GM12892 (cell line): ENCODE measurements at places on chromosomes 4 and X.

GRCh38 chrX:40651620-40652223 lies 4.4 kb upstream of the CXorf38 start:
- no peak for DNase-seq

DNA sequence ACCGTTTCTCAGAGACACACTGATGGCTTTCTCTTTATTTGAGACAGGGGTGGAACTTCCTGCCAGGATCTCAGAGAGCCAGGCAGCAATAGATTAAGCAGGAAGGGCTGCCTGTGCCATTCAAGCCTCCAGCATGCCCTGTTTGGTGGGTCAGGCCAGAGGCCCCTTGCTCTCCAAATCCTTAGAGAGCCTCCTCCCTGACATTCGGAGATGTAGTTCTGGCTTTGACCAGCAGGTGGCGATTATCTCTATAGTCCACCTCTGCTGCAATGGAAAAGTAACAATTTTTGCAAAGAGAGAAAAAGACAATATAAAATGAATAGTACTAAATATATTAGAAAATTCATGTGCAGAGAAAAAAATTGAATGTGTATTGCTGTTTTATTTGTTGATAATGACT lies 93.9 kb downstream of the NXF2B start:
- no peak for DNase-seq

- no peak for DNase-seq
These were observed 12.6 kb downstream of the EFNB1 start for GRCh38 chrX:68841251-68842049.

GRCh38 chrX:107442914-107443527 lies 6.4 kb upstream of the FRMPD3 start:
- DNase-seq = no peak

DNA sequence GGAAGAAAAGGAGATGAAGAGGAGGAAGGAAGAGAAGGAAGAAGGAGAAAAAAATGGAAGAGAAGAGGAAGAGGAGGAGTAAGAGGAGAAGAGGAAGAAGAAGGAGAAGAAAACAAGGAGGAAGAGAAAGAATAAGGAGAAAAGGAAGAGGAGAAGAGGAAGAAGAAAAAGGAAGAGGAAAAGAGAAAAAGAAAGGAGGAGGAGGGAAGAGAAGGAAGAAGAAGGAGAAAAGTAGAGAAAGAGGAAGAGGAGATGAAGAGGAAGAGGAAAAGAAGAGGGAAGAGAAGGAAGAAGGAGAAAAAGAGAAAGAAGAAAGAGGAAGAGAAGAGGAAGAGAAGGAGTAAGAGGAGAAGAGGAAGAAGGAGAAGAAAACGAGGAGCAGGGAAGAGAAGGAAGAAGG lies 11.8 kb upstream of the LEF1 start:
- DNase-seq = no peak

DNA sequence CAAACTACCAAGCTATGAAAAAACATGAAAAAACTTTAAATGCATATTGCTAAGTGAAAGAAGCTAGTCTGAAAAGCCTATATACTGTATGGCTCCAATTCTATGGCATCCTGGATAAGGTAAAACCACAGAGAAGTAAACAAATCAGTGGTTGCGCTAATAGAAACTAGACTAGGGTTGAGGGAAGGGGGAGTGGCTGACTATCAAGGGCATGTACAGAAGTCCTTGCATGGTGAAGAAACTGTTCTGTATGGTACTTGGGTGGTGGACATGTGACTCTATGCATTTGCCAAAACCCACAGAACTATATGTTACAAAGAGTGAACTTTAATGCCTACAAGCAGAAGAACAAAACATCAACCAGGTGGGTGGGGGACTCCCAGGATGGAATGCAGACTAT lies 96.8 kb downstream of the MTMR1 start:
- no peak for DNase-seq

GRCh38 chr4:110417136-110417535 lies 58.8 kb upstream of the ENPEP start:
- DNase-seq = no peak

DNA sequence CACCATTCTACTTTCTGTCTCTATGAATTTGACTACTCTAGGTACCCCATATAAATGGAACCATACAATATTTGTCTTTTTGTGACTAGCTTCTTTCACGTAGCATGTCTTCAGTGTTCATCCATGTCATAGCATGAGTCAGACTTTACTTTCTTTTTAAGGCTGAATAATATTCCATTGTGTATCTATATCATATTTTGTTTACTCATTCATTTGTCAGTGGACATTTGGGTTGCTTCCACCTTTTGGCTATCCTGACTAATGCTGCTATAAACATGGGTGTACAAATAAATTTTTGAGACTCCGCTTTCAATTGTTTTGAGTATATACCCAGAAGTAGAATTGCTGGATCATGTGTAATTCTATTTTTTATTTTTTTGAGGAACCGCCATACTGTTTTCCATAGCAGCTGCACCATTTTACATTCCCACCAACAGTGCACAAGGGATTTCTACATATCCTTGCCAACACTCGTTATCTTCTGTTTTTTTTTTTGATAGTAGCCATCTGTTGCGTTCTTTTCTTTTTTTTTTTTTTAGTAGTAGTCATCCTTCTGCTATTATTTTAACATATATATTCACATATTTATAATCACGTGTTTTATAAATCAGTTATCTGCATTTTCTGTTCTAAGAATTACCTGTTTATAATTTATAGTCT lies 158.0 kb upstream of the MED14 start:
- DNase-seq = no peak

- no peak for DNase-seq
These were observed 135.2 kb upstream of the RASGEF1B start for GRCh38 chr4:81606801-81607501.

- DNase-seq = no peak
These were observed 2.3 kb downstream of the SPATA4 start for GRCh38 chr4:176193126-176193525.

DNA sequence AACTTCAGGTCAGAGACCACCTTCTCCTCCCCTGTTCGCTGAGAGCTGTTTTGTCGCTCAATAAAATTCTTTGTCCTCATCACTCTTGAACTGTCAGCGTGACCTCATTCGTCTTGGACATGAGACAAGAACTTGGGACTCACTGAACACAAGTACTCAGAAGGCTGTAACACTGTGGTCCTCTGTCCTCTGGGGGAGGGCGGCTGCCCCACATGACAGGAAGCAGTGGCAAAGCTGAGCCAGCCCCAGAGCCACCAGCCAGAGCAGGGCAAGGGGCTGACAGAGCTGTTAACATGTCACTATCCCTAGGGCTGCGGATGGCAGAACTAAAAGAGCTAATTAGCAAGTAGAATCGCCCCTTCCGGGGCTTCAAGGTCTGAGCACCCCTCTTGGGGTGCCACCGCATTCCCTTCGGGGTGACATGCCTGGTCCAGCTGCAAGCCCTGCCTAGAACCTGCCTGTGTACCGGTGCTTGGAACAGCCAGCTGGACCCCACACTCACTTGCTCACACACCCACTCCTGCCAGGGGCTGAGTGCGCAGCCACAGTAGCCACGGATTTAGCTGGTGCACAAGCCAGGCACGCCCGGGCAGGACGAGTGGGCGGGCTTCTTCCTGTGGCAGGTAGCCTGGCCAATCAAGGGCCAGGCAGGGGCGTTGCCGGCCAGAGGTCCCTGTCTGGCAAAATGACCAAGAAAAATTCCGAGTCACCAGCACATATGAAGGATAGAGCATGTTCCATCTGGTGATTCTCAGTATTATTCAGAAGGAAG lies 648.6 kb upstream of the AGA start:
- no peak for DNase-seq

DNA sequence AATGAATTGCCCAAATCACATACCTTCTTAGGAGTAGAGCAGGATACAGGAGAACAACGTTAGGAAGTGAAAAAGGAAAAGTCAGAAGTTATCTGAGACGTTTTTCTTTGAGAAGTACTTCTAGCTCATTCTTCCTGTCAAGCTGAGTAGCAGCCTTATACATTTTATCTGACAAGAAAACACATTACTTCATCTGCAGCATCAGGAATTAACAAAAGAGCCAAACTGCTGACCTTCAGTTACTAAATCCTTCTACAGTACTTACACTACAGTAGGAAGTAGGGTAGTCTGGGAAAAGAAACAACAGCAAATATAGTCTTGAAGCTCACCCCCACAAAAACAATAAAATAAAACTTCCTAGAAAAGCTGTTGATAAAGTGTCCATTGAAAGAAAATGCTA lies 57.0 kb downstream of the ATP11C start:
- DNase-seq = no peak

- DNase-seq = no peak
These were observed 43.8 kb upstream of the CPEB2 start for GRCh38 chr4:14958436-14958835.

DNA sequence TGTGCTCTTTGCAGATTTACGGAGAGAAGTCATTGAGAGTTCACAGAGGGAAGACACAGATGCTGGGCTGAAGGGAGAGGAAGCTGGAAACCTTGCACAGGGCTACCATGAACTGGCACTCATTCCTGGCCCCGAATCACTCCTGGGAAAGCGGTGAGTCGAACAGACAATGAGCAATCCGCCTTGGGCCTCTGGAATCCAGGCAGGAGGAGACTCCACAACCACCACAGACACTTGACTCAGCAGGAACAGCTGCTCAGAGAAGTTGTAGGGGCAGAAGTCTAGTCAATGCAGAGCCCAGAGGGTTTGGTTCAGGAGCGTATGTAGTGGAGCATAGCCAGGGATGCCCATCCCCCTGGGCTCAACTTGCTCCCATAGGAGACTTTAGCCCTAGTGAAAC lies 62.8 kb upstream of the GRIA3 start:
- no peak for DNase-seq

GRCh38 chr4:87973283-87974169 lies 2.0 kb upstream of the SPP1 start:
- no peak for DNase-seq

DNA sequence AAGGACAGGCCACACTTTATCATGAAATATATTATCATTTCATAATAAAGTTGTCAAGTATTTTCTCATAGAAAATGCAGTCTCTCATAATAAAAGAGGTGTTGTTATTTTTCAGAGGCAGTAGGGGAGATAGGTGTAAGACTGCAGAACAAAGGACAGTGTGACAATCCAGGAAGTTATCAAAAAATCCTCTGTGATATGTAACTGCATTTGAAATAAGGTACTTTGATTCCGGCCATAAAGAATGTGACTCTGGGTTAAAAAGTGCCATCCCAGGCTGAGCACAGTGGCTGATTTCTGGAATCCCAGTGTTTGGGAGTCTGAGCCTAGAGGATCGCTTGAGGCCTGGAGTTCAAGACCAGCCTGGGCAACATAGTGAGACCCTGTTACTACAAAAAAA lies 37.6 kb upstream of the TMPRSS11B start:
- DNase-seq = no peak

DNA sequence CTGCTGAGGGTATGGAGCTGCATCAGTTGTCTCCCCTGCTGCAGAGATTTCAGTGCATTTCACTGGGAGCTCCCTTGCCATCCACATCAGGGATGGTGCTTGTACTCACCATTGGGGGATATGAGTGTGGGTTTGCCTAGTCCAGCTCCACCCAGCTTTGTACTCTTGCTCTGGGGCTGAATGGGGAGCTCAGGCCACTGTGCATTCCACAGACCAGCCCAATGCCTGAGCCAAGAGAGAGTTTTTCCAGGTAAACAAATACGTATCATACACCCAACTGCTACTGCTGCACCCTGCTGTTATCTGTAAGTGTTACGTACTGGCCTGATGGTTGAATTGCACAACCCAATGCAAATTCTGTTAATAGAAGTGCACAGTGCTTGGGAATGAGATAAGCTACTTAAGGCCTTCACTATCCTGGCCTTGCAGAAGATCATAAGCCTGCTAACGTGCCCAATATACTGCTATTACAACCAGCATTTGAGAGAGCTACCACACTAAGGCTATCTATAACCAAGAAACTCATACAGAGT lies 205.0 kb upstream of the DMD start:
- no peak for DNase-seq

DNA sequence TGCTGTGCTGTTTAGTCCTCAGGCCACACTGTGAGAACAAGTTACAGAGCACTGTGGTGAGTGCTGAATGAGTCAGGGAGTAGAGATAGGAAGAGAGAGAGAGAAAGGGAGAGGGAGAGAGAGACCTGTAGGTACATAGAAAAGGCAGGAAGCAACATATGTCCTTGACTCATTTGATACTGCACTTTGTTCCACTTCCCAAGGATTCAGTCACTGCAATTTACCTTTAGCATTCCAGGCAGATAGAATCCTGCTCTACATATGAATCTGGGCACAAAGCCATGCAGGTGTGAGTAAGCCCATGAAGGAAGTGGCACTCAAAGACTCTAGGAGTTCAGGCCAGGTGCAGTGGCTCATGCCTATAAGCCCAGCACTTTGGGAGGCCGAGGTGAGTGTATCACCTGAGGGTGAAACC lies 1.0 kb upstream of the DAPP1 start:
- no peak for DNase-seq

- no peak for DNase-seq
These were observed 50.1 kb downstream of the NHS start for GRCh38 chrX:17425136-17425535.

- no peak for DNase-seq
These were observed 975.2 kb downstream of the FSTL5 start for GRCh38 chr4:161188578-161188977.

DNA sequence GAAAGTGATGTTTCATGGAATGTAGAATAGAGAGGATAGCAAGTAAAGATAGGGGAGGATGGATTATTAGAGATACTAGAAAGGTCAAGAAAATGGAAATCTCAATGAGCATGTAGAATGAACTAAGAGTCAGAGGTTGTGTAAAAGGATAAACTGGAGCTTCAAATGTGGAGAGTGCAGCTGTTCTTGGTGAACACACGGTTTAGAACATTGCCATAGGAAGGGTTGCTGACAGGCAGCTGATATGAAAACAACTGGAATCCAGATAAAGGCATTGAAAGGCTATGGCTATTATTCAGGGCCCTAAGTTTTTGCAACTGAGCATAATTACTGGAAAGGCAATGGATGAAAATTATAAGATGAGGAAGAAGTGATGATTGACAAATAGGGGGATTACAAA lies 239.6 kb upstream of the VEGFC start:
- no peak for DNase-seq

GRCh38 chr4:13302876-13303275 lies 181.3 kb downstream of the RAB28 start:
- DNase-seq = no peak

DNA sequence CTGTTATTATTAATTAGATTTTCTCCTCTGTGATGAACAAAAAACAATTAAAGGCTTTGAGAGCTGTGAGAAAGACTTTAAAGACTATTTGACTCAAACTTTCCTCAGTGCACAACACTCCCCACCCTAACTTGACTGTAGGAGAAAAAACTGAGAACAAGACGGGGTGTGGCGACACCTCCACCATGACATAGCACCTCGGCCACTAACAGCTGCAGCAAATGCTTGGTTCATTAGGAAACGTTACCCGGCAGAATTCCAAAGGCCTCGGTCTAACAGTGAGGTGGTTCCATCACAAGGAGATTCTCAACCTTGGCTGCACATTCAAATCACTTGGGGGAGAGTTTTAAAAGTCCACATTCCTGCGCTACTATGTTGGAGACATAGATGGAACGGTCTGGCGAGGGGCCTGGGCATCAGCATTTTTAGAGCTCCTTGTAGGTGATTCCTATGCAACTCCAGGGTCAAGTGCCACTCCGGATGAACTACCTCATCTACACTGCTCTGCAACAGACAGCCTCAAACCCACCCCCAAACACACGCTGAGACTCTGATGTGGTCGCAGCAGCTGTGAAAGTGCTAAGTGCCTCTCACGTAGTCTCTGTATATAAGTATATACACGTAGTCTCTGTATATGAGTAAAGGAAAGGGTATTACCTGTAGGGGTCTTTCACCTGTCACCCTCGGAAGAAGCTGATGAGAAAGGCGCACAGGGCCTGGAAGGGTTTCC lies 1.0 kb downstream of the FGFBP2 start:
- no peak for DNase-seq

GRCh38 chr4:64539234-64539849 lies 130.1 kb upstream of the TECRL start:
- DNase-seq = no peak

- no peak for DNase-seq
These were observed at the start of gene CYTL1 for GRCh38 chr4:5019274-5019673. TSS of gene CYTL1 (minus strand) at chr4:5019458. CDS start at chr4:5019445, 13 bp downstream.
